Right cardiac atrium (tissue), 5 donors: ENCODE measurements at places on chromosomes 12 and 14.

- DNase-seq, result no peak
These were observed 168.6 kb downstream of the TMTC3 start for GRCh38 chr12:88310666-88311065.

DNA sequence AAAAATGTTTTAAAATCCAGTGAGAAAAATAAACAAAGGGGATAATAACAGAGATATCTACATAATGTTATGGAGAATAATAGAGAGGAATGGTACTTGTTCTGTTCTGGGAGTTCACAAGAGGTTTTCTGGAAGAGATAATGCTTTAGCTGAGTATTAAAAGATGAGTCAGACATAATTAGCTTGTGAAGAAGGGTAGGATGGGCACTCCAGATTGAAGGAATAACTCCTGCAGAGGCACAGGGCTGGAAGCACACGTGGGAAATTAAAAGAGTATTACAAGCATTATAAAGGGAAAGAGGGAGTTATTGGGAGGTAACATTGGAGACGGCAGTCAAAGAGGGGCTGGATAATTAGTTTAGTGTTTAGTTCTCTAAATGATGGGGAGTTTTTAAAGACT, 124.9 kb upstream of the BTG1 start:
- DNase-seq, result no peak

DNA sequence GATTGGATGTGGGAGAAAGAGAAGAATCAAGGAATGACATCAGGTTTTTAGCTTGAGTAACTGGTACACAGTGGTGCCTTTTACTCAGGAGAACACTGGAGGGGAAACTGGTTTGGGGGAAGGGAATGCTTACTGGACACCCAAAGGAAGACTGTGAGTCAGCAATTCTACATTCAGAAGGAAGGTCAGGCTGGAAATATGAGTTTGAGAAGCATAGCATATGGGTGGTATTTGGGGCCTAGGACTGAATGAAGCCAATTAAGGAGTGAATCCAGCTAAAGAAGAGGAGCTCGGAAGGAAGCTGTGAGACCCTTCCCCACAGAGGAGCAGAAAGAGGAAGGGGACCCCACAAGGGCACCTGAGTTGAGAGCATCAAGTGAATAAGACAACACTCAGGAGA, 35.4 kb downstream of the DMAC2L start:
- no peak for DNase-seq

DNA sequence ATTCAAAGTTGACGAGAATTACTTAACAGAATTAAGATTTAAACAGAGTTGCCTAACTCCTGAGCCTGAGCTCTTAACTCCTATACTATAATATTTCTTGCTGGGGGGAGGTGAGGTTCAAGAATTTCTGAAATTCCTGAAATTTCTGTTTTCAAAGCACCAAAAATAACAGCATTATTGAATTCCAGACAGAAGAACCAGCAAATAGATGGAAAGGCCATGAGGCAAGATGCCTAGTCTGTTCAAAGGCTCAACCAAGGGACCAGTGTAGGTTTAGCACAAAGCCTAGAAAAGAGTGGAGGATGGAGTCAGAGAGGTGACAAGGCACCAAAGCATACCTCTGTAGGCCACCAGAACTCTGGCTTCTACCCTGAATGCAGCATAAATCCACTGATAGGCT, 76.4 kb downstream of the PPP1R12A start:
- DNase-seq, result no peak
